ENCODE measurements at places on chromosomes 13 and 19.
A peak's percentile ranks its signal among the peaks of the same experiment; 100 is the strongest.

DNA sequence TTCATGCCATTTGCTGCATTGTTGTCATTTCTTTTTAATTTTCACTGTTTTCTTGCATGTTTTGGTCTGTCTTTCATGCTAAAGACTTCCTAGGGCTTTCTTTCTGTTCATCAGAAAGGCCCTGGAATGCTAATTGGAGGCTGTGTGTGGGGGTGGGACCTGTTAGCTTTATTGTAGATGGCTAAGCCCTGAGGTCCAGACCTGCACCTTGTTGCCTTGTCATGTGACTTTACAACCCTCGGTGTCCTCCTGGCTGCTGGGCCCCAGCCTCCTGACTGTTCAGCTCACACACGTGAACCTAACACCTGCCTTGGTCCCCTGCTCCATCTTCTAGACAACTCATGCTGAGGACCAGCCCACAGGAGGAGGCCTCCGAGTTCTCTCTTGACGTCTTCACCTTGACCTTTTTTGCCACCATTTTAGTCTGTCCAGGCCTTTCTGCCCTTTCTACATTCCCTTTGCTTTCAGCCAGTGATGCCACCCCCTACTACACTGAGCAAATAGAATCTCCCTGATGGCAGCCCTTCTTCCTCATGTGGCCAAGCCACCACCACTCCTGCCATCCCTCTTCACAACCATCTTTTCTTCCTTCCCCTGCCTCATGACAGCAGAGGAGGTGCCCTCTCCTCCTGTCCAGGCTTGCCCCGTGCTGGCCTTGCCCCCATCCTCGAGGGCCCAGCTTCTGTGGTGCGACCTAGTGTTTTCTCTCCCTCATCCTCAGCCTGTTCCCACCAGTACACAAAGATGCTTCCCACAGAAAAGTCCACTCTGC is 41.4 kb upstream of the GPI start:
- DNase-seq = no peak

GRCh38 chr13:44660050-44660449 is 83.9 kb upstream of the TSC22D1 start:
- no peak for DNase-seq

- no peak for DNase-seq
These were observed 131.9 kb upstream of the IRS2 start for GRCh38 chr13:109918179-109918711.

GRCh38 chr19:15252398-15253018 is 20.3 kb upstream of the EPHX3 start:
- DNase-seq = no peak

GRCh38 chr13:38656699-38657098 is 30.2 kb upstream of the FREM2 start:
- no peak for DNase-seq

GRCh38 chr13:22111152-22111783 is 440.4 kb downstream of the FGF9 start:
- DNase-seq = peak; percentile 62

GRCh38 chr13:70604448-70604847 is 496.2 kb upstream of the KLHL1 start:
- no peak for DNase-seq

DNA sequence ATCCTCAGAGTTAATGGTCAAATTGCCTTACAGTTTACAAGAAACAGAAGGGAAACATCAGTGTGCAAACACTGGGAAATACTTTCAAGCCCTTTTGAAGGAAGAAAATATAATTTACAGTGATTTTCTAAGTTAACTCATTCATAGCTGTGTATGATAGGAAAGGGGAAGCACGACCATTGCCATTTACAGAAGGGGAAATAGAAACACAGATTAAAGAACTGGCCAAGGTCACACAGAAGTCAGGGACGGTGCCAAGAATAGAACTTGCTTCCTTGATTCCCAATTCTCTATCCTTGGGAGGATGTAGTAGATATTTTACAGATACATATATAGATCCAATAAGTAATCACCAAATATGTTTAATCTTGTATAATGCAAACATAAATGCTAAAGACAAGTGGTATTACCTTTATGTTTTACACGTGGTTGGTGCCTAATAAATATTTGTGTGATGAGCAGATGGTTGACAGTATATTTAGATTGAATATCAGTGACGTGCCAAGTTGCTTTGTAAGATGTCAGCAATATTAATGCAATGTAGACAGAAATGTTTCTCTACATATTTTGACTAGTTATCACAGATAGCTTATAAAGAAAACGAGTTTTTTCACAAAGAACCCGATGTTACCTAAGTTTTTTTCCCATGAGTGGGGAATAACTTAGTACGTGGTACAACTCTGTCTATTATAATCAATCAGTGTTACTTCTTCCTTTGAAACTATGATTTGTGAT is 73.1 kb downstream of the FLT1 start:
- DNase-seq = no peak

DNA sequence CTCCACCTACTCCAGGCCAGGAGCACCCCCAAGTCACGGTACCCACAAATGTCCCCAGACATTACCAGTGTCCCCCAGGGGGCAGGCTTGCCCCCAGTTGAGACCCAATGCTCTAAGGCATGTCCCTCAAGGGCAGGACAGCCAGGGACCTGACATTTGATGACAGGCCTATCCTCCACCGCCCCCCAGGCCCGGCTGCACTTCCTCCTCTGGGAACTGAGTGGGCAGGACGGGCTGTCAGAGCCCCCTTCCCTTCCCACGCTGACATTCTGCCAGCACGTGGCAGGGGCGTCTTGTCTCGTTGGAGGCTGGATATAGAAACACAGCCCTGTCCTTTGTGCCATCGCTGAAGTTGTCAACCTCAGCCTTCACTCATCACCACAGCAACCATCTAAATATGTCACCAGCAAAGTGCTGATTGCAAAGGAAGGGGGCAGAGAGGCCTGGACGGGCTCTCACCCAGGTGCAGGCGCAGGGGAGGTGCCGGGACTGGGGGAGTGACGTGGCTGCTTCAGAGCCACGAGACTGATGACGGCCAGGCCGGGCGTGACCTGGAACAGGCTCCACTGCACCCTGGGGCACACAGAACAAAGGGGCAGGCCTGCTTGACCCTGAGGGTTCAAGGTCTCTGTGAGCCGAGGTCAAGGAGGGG is 38.4 kb downstream of the GNG7 start:
- DNase-seq = peak; percentile 86

- no peak for DNase-seq
These were observed 11.1 kb upstream of the ENOX1 start for GRCh38 chr13:43797869-43798268.

GRCh38 chr19:1133471-1133929 is 29.7 kb downstream of the GPX4 start:
- peak; percentile 83 for DNase-seq

GRCh38 chr19:15913830-15914229 is 16.0 kb upstream of the CYP4F2 start:
- DNase-seq = no peak

GRCh38 chr13:93318534-93319254 is 92.1 kb downstream of the GPC6 start:
- no peak for DNase-seq

- DNase-seq = no peak
These were observed 60.6 kb downstream of the MRPL57 start for GRCh38 chr13:21237081-21237480.

All from GM06990 (cell line).